ENCODE measurements at places on chromosomes 6 and 20.
A peak's percentile ranks its signal among the peaks of the same experiment; 100 is the strongest.

GRCh38 chr20:48784273-48784641, 43.5 kb downstream of the PREX1 start:
- DNase-seq = peak; percentile 40

DNA sequence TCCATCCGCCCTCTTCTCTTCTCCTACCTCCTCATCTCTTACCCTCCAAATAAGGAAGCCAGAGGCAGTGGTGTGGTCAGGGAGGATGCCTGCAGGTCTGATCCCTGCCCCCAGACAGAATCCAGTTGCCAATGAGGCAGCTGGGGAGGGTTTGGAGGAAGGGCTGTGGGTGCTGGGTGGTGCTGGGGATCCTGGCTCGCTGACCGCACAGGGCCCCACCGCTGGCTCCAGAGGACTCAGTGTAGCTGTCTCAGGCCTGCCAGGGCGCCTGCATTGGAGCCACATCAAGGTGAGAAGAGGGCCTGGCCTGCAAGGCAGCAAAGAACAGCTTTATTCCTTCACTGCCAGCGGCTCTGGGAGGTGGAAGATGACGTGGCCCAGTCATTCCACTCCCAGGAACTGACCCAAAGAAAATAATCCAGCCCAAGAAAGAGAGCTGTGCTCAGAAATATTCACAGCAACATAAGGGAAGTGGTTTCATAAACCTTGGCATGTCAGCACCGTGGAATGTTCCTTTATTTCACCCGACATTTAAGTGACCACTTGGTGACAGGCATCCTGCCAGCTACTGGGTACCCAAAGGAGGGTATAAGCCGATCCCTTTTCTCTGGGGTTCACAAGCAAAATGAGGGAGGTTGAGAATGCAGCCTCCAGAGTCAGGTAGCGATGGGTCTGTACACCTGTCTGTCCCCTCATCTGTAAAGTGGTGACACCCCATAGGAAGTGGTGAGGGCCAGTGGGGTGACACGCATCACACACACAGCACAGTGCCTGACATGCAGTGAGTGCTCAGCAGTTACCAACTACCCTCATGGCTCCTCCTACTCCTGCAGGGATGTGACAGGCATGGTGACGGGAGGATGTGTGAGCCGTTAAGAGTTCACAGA, 125.1 kb downstream of the SNX5 start:
- DNase-seq = peak; percentile 17

DNA sequence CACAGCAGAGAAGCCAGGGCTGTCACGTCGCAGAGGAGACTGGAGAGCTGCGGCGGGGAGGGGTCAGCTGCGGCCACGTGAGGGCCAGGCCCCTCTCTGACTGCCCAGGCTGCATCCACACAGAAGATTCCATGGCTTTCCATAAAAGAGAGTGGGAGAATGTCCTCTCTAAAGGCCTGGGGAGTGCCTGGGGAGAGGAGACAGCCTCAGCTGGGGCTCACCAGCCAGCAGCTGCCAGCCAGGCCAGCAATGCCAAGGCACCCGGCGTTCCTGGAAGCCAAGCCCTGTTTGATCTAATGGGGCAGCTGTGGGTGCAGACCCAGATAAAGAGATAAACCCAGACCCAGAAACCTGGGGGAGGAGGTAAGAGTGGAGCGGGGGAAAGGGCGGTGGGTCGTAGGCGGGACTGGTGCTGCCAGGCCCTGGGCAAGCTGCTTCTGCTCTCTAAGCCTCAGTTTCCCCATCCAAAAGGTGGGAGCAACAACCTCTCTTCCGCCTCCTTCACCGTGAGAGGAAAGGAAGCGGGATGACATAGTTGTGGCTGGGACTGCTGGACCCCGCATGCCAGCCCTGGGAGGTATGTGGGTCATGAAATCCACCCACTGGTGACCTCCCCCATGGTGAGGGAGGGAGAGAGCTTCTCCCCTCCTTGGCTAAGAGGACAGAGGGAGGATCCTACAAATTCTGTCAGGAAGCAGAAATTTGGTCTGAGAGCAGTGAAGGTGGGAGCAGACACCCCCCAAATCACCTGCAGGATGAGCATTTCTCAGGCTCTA, 3.1 kb upstream of the OSBPL2 start:
- no peak for DNase-seq

GRCh38 chr6:52536424-52536916, 40.4 kb downstream of the TRAM2 start:
- DNase-seq = no peak

DNA sequence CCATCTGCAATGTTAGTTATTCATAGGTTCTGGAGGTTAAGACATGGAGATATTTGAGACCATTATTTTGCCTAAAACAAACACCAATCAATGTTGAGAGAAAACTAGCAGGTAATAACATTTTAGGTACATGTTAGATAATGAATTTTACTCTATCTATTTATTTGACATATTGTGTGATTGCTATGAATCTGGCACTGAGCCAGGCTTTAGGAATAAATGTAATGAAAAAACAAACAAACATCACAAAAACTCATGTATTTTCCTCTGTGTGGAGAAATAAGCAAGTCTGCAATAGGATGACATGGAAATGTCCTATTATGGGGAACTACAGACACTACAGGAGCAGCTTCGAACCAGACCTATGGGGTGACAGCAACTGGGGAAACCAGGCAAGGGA, 57.8 kb downstream of the OPN5 start:
- DNase-seq = no peak

- no peak for DNase-seq
Observed at GRCh38 chr6:112149719-112150263, 62.4 kb downstream of the FAM229B start.

DNA sequence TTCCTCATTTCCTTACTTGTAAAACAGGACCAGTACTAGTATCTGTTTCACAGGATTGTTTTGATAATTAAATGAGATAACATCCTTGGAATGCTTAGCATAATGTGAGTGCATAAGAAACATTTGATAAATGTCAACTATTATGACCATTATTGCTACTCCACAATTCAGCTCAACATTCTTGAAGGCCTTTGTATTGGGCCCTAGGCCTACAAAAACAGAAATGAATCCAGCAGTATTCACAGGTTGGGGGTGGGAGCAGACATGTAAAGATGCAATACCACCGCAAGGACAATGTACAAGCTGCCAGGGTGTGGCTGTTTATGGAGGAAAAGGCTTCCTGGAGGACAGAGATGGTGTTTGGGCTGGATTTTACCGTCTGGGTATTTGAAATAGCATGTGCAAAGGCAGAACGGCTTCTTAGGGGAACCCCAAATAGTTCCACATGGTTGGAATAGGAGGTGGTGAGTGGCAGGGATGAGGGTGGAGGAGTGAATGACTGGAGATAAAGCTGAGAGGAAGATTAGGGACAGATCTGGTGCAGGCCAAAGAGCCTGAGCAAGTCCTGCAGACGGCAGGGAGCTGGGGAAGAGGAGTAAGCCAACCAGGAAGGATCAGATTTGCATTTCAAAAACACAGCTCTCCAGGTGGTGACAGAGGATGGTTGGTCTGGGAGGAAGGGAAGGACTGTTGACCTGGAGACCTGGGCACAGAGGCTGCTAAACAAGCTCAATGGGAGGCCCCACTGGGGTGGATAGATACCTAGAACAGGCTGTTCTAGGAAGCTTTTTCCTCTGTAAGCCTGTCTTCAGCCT, 57.0 kb upstream of the EPB41L1 start:
- DNase-seq = no peak

DNA sequence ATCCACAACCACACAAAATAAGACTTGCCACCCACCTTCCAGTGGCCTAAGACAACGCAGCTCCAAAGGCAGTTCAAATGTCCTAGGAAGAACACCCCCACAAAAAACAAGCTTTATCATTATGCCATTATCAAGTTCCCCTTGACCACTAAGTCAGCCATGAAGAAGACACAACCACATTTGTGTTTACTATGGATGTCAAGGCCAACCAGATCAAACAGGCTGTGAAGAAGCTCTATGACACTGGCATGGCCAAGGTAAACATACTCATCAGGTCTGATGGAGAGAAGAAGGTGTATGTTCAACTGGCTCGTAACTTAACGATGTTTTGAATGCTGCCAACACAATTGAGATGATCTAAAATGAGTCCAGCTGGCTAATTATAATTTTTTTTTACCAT, 26.1 kb downstream of the SEC63 start:
- DNase-seq = no peak

DNA sequence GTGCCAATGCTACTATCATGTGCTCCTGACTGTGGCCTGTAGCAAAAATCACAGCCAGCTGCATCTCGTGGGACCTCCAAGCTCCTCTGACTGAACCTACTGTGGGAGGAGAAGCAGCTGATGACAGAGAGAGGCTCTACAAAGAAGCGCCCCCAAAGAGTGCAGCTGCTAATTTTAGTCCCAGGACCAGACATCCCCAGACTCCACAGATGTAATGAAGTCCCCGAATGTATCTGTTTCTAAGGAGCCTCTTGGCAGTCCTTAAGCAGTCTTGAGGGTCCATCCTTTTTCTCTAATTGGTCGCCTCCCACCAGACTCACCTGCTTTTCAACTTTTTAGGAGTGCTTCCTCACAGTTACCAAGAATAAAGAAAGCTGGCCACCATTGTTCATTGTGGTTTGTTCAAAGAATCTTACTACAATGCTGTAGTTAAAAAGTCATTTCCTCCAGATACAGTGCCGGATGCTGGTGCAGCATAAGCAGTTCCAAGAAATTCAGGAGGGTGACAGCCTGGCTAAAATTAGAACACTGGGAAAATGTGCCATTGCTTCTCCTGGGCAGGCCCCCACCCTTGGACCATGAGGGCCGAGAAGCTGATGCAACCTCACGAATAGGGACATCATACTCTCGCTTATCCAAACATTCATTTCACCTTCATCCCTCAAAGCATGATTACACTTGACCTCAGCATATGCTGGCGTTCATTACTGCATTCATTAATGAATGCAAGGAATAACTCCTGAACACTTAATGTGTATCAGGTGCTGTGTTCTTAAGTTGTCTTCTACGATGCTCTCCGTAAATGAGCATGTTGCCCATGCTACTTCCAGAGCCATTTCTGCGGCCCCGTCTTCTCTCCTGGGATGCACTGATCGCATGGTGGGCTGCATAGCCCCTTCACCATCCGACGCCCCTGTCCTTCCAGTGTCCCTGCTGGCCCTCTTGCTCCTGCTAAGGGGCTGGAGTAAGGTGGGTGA, 66.4 kb downstream of the LY86 start:
- peak; percentile 23 for DNase-seq

DNA sequence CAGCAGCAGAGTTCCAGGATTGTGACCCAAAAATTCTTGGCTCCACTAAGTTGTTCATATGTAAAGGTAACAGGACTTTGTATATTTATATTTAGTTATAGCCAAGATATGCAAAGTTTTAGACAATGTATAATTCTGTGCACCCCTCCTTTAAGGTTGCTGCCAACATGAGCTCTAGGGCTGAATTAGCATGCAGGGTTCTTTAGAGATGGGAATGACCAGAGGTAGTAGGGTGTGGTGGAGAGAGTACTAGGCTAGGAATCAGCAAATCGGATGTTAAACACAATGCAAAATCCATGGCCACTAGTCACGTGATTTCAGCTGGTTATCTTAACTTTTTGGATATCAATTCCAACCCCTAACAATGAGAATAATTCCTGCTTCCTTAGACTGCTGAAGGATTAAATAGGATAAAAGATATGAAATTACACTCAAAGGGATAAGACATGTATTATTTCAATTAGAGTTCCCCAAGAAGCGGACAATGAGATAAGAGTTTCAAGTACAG, 260.3 kb upstream of the RNF24 start:
- DNase-seq = no peak

GRCh38 chr20:15336011-15336410, 998.6 kb upstream of the FLRT3 start:
- no peak for DNase-seq

GRCh38 chr6:8229915-8230756, 127.8 kb upstream of the EEF1E1 start:
- DNase-seq = no peak

DNA sequence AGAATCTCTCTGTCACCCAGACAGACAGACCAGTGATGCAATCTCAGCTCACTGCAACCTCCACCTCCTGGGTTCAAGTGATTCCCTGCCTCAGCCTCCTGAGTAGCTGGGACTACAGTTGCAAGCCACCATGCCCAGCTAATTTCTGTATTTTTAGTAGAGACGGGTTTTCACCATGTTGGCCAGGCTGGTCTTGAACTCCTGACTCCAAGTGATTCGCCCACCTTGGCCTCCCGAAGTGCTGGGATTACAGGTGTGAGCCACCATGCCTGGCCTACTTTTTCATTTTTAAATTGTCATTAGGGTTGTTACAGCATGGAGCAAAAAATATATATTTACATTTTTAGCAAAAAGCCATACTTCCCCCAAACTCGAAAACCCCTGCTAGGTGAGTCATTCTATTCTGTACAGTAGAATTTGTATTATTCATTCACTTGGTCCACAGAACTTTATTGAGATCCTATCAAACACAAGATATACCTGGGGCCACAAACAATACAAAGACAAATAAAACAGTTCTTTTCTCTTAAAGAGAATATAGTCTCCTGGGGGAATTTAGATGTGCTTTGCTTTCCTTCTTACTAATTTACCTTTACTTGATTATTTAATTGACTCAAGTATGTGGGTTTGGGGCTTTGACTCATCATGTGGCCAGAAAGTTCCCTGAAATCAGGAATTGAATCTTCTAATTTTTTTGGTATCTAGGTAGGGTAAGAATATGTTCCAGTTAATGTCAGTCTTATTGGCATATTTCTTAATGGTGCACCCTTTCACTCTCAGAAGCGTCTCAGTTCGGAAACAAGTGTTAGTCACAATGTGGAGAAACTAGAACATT, 16.6 kb upstream of the CCND3 start:
- DNase-seq = peak; percentile 49

GRCh38 chr6:33419580-33420490, at the start of gene SYNGAP1:
Gene SYNGAP1, plus strand, starts transcription at chr6:33420065. Its CDS starts 200 bp downstream, at chr6:33420265.
- peak; percentile 43 for DNase-seq

DNA sequence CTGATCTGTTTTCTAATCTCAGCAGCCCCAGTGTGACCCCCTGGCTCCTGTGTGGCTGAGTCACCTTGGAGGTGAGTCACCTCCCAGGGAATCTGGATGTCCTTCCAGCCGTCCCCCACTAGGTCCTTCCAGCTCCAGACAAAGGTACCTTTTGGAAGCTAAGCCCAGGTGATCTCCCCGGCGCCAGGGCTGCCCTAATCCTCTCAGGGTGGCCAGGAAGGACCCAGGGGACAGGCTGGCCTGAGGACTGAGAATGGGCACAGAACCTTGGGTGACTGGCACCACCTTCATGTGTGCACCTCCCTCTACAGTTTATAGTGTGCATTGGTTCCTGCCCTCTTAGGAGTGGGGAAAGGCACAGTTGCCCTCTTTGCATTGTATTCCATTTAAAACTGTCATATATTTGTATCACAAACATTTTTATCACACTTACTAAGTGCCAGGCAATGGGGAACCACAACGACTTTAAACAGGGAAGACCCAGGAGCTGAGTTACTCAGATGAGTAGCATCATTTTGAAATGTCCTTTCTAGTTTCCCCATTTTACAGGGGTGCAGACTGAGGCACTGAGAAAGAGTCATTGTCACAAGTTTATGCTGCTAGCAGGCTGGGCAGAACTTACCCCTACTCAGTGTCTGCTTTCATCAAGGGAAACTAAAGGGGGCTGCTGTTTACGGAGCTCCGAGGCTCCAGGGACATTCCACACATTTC, 2.6 kb upstream of the BPIFB4 start:
- no peak for DNase-seq

GRCh38 chr6:52020945-52021570, 66.4 kb downstream of the PKHD1 start:
- DNase-seq = no peak

Data from activated naive CD4-positive, alpha-beta T cell treated with Interleukin-2 at 50 U/mL for 16 hours (primary cell).